GM06990 (cell line): ENCODE measurements at places on chromosomes 4 and X.

DNA sequence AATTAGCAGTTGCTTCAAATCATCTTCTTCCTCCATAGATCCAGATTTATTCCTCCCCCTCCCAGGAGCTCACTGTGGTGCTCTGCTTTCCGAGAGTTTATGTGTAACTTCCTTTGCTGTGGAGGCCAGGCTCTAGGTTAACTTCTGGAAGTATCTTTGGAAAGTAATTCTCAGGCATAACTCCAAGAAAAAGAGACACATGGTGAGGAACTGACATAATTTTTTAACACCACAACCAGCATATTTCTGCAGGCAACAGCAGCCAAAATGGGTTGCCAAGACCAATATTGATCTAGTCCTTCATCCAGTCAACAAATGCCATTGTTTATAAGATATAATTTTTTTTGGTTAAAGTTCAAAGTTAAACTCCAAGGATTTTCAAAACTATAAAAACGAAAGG, 114.5 kb upstream of the RBPJ start:
- DNase-seq = no peak

- DNase-seq = no peak
Measured at GRCh38 chr4:155696226-155696625, 29.6 kb downstream of the GUCY1A1 start.

GRCh38 chrX:132333351-132333750, 114.1 kb upstream of the RAP2C start:
- DNase-seq = no peak

- no peak for DNase-seq
Measured at GRCh38 chr4:173318240-173318639, 15.9 kb downstream of the HMGB2 start.

- no peak for DNase-seq
Measured at GRCh38 chrX:46837558-46838485, 979 bp downstream of the RP2 start.

GRCh38 chr4:159227984-159228383, 125.1 kb downstream of the RAPGEF2 start:
- DNase-seq = no peak

- no peak for DNase-seq
Measured at GRCh38 chr4:13180701-13181100, 303.4 kb downstream of the RAB28 start.

DNA sequence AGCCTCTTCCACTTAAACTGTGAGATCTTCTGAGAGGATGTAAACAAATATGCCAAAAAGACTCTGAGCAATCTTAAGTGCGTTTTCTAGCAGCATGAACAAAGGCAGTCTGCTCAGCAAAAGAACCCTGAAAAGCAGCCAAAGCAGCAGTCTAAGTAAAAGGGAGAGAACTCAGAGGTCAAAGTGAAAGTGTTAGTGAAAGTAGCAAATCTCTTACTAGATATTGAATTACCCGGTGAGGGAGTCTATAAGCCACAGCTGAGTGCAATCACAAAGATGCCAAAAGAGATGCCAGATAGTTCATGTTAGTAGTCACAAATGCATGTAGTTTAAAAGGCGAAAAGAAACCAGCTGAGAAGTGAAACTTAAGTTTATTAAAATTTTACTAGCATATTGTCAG, 7.9 kb upstream of the GNRHR start:
- peak; percentile 6 for DNase-seq

DNA sequence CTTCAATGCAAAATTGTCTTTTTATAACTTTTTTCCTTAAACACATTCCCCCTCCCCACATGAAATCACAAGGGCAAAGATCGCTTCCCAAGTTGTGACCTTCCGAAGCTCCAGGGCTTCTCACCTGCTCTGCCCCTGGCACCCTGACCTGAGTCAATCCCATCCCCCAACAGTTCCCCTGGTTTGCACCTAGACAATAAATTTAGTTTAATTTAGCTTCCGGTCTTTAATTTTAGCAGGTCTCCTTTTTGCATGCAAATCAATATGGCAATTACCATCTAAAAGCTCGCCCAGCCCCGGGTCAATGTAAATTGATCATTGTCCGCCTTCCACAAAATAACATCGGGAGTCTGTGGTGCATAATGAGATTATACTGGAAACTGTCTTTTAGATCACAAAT, 6.8 kb downstream of the BCOR start:
- no peak for DNase-seq

GRCh38 chrX:129686422-129686948, 31.7 kb upstream of the APLN start:
- no peak for DNase-seq

DNA sequence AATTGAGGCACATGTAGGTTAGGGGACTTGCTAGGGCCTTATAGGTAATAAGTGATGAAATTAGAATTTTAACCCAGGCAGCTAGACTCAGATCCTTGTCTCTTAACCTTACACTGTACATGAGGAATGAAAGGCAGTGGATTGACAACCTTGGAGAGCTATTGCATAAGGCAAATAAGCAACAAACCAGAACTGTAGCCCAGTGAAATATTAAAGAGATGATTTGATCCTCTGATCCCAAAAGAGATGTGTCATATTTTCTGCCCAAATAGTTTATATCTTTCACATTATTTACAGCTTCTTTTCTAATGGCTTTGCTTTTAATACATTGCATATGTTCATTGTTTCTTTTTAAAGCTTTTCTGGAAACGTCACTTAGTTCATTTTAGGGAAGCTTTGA, 252.6 kb downstream of the ANK2 start:
- DNase-seq = no peak

DNA sequence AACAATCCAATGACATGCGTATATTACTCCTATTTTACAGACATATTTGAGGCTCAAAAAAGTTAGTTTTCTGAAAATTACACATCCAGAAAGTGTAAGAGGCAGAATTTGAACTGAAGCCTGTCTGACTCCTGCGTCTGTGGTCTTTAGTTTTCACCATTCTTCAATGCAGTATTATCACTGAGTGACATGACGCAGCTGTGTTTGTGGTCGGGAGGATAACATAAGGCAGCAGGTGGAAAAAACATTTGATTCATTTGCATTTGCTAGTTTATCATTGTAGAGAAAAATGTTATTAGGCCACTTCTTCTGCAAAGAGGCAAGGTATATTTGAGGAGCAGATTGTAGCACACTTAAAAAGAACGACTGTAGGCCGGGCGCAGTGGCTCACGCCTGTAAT, 186.7 kb downstream of the TENM3 start:
- no peak for DNase-seq

DNA sequence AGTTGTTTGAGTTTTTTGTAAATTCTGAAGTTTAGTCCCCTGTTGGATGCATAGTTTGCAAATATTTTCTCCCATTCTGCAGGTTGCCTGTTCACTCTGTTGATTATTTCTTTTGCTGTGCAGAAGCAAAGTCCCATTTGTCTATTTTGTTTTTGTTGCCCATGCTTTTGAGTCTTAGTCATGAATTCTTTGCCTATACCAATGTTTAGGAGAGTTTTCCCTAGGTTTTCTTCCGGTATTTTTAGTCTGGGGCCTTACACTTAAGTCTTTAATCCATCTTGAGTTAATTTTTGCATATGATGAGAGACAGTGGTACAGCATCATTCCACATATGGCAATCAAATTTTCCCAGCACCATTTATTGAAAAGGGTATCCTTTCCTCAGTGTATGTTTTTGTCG, 405.8 kb upstream of the RPS6KA3 start:
- no peak for DNase-seq

DNA sequence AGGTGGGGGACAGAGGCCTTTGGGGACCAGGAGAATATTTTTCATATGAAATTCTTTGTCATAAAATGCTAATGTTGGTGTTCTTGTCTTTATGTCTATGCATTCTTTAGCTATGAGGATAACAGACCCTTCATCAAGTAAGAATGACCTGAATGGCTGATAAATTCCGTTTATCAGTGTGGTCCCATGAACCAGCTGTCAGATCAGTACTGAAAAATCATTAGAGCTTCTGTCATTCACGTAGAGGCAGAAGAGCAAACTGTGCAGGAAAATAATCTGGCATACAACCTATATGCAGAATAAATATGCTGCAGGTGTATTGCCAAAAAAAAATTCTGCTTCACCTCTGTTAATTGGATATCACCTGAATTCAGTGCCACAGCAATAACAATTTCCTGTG, 828.6 kb downstream of the ADGRL3 start:
- no peak for DNase-seq

- DNase-seq = peak; percentile 22
Measured at GRCh38 chrX:84729809-84730208, 227.6 kb upstream of the HDX start.

DNA sequence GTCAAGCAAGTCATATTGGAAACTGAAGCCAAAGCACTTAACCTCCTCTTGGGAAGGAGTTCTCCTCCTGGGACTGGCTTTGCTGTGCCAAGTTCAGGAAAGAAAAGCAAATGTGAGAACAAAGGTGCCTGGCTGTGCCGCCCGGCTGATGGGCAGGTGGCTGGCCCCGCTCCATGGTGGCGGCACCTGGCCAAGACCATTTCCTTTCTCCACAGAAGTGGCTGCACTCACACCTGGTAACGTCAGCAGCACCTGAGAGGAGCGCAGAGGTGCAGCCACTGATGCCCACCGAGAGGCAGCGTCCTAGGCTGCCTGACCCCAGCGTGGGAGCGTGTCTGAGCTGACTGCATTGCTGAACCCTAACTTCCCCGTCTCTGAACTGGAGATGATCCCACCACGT, 54.3 kb downstream of the DCTD start:
- no peak for DNase-seq

GRCh38 chr4:112604589-112604988, 32.1 kb downstream of the ZGRF1 start:
- no peak for DNase-seq

DNA sequence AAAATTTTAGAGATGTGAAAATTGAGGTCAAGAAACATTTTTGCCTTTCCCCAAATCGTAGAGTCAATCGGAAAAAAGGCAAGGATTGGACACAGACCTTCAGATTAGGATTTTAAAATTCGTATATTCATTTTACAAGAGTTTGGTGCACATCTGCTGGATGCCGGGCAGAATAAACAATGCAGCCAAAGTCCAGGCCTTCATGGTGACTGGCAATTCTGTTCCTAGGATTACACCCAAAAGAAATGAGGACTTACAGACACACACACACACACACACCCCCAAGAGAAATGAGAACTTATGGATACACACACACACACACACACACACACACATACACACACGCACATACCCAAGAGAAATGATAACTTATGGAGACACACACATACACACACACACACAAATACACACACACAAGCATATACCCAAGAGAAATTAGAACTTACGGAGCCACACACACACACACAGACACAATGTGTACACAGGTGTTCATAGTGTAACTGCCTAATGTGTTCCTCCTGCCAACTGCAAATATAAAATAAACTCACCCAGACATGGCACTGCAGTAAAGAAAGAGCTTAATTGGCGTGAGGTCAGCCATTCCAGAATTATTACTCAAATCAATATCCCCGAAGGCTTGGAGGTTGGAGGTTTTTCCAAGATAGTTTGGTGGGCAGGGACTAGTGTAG, 165.7 kb upstream of the STS start:
- DNase-seq = no peak

DNA sequence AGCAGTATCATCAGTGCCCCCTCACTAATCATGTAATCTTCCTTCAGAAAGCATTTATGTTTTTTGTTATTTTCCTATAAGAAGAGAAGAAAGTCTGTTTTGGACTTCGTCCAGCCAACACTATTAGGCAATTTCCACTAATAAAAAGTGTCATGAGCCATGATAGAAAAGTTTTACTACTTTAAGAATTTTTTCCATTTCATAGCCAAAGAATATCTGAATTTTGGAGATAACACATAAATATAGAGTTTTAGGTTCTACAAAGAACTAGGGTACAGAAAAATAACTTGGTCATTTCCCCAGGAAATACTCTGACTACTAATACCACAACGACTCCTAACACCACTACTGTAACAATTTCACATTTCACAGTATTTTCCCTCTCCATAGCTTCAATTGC, 41.8 kb upstream of the VEGFC start:
- DNase-seq = no peak

GRCh38 chr4:19961091-19961490, 290.6 kb upstream of the SLIT2 start:
- no peak for DNase-seq
